ENCODE measurements at places on chromosomes 1 and 21.

DNA sequence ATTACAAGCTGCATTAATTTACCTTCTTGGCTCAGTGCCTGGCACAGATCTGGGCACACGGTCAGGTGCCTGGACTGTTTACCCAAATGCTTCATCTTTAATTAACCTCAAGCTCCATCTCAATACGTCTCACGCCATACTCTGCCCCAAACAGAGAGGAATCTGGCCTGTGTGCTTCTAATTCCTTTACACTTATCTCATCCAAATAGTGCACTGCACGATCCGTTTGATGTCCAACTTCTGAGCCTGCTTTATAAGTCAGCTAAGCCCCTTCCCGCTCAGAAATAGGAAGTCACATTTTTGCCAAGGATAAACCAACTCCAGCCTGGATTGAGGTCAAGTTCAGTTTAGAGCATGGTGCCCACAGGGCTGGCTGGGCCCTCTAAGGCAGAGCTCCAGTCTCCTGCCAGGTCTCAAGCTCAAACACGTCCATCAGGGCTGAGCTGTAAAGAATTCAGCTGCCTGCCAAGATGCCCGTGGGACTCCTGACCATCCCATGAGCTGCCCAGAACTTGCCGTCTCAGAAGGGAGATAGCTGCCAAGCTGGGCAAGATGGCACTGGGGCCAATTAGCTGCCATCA is 233.5 kb downstream of the TRABD2B start:
- DNase-seq: no peak

GRCh38 chr1:91120936-91121335 is 99.1 kb upstream of the ZNF644 start:
- DNase-seq: no peak

- no peak for DNase-seq
Measured at GRCh38 chr1:161398900-161399256, 31.2 kb upstream of the CFAP126 start.

- no peak for DNase-seq
Measured at GRCh38 chr1:92795166-92795565, 10.3 kb upstream of the EVI5 start.

DNA sequence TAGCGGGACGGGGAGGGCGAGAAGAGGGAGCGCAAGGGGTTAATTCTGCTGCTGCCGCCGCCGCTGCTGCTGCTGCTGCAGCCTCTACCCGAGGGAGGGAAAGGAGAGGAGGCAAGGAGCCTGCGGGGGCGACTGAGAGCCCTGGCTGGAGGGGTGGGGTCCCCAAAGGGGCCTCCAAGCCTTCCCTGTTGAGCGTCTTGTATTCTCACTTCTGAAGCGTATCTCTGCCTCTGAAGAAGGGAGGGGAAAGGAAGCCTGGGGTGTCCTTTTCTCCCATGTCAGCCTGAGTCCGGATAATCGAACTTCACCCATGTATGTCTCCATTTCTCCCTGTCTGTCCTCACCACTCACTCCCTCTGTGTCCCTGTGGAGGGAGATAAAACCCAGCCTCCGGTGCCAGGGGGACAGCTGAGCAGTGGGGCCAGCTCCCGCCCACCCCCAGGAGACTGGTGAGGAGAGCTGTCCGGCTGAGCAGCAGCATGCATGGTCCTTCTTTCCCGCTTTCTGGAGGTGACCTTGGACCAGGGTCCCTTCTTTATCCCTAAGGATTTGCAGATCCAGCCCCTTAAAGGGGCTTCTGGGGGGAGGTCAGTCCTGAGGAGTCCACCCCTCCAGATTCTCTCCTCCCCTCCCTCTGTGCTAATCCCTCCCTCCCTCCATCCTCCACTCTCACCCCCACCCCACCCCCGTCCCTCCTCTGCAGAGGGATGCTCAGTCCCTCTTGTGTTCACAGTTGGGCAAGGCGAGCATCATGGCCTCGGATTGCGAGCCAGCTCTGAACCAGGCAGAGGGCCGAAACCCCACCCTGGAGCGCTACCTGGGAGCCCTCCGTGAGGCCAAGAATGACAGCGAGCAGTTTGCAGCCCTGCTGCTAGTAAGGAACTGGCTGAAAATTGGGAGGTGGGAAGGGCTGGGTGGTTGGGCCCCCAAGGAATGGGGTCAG is 1.0 kb downstream of the NCDN start:
- no peak for DNase-seq

DNA sequence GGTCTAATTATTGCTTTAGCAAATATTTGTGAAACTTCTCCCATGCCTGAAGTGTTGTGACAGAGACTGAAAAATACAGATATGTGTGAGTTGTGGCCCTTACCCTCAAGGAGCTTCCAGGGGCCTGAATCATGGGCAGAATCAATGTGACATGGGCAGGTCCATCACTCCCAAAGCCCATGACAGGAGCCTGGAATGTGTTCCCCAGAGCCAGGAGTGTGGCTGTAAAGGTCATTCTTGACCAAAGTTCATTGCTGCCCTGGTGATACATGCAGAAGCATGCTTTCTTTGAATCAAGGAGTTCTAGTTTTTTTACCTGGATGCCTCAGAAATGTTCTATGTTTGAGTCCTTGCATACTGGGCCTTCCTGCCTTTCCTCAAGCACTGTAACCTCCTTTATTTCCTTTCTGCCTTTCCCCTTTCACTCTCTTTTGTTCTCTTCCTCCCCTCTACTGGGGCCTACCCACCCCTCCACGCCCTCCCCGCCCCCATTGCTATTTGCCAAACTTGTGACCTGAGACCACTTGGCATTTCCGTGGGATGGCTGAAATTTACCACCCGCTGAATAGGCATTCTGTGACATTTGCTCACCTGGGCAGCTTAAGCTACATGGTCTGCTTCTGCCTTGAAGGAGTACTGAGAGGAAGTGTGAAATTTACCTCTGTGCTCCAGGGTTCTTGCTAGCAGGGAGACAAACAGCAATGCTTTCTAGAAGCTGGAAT is 19.7 kb downstream of the PBX1 start:
- no peak for DNase-seq

GRCh38 chr21:14773777-14774345 is 227.7 kb upstream of the SAMSN1 start:
- no peak for DNase-seq

DNA sequence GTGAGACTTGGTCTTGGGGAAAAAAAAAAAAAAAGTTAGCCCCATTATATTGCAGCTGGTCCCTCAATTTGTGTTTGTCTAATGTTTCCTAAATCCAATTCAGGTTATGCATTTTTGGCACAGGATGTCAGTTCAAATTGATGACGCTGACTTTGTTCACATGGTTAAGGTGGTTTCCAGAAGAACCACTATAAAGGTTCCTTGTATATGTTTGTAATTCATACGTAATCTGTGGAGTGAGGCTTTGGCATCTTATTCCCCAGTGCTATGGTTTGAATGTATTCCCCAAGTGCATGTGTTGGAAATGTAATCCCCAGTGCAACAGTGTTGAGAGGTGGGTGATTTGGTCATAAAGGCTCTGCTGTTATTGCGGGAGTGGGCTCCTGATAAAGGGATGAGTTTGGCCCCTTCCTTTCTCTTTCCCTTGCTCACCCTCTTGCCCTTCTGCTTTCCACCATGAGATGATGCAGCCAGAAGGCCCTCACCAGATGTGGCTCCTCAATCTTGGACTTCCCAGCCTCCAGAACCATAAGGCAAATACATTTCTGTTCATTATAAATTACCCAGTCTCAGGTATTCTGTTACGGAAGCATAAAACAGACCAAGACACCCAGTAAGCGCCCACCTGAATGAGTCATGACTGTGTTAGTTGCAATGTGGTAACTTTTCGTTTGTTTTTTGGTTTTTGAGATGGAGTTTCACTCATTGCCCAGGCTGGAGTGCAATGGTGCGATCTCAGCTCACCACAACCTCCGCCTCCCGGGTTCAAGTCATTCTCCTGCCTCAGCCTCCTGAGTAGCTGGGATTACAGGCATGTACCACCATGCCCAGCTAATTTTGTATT is 19.5 kb upstream of the HLCS start:
- no peak for DNase-seq

GRCh38 chr1:63601463-63601862 is 8.3 kb downstream of the PGM1 start:
- no peak for DNase-seq

GRCh38 chr1:196433000-196433399 is 175.2 kb downstream of the KCNT2 start:
- DNase-seq: no peak

DNA sequence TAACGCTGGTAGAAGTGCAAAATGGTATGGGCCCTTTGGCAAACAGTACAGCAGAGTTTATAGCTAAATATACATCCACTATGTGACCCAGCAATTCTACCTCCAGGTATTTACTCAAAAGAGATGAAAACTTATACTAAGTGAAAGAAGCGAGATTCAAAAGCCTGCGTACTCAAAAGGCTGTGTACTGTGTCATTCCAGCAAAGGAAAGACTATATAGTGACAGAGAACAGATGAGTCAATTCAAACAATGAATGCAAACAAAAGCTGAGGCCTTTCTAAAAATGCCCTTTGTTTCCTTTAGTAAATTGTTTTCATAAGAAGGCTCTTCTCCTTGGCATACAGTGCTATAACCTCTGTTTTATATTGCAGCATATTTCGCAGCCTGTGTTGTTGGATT is 268.8 kb upstream of the CSF3R start:
- no peak for DNase-seq

DNA sequence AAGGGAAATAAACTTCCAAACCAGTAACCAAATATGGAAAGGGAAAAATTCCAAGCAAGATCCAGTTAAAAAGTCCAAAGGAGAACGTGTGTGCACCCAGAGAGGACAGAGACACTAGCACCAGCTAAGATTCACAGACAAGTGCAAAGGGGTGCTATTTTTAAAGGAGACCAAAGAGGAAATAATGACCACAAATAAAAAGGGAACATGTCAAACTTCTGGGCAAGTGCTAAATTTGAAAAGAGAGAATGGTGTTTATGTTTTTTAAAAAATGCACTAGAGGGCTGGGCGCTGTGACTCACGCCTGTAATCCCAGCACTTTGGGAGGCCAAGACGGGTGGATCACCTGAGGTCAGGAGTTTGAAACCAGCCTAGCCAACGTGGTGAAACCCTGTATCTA is 8.6 kb downstream of the JAM2 start:
- DNase-seq: no peak

DNA sequence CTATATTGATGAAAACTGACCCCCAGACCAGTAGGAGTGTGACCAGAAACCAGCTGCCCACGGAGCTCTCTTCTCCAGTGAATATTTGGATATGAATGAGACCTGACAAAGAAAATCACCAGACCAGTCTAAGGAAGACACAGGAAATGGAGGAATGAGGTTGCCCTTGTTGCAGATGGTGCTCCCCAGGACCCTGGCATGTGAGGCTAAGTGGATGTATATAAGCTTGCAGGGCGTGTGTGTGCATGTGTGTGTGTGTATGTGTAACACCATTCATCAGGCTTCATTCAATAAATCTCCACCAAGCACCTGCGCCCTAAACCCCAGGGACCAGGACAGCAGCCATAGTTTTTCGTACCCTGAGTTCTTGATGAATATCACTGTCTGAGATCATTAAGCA is 14.4 kb downstream of the PHLDA3 start:
- DNase-seq: peak; percentile 50

- DNase-seq: no peak
Measured at GRCh38 chr1:175802407-175803123, 59.2 kb upstream of the TNR start.

- DNase-seq: no peak
Measured at GRCh38 chr1:67659229-67659628, 25.8 kb upstream of the GADD45A start.

DNA sequence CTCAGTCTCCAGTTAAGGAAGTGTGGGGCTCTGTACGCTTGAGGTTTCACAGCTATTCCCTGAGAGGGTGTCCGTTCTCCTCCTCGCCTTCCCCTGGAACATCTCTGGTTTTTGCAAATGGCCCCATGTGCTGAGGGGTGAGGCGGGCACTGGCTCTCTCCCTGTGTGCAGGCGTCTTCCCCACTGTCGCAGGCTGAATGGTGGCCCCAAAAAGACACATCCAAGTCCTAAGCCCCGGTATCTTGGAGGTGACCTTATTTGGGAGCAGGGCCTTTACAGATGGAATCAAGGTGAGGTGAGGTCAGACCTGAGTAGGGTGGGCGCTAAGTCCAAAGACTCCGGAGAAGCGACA is 98.0 kb upstream of the TMPRSS2 start:
- no peak for DNase-seq

DNA sequence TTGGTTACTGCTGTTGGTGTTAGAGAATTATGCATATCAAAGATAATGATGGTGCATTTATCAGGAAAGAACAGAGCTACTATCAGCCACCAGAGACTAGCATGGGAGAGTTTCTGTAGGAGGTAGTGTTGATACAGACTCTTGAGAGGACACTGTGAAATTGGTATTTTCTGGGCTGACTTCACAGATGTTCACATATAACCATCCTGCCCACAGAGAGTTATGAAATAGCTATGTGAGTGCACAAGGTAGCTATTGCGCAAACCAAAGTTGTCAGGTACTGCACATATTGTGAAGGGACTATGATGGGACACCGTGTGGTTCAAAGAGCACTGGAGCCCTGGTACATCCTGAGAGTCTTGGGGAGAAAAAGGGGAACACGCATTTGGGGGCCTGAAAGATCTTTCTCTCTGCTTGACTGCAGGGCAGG is 1.4 kb upstream of the TLCD4 start:
- DNase-seq: no peak

GRCh38 chr1:226108935-226109828 is 46.7 kb downstream of the H3-3A start:
- no peak for DNase-seq

- DNase-seq: no peak
Measured at GRCh38 chr1:245546875-245547274, 392.1 kb downstream of the KIF26B start.

- no peak for DNase-seq
Measured at GRCh38 chr1:67677930-67678329, 7.1 kb upstream of the GADD45A start.

- DNase-seq: no peak
Measured at GRCh38 chr1:116544588-116545358, 26.1 kb downstream of the CD58 start.

GRCh38 chr1:85626818-85627217 is 46.3 kb downstream of the CCN1 start:
- no peak for DNase-seq

DNA sequence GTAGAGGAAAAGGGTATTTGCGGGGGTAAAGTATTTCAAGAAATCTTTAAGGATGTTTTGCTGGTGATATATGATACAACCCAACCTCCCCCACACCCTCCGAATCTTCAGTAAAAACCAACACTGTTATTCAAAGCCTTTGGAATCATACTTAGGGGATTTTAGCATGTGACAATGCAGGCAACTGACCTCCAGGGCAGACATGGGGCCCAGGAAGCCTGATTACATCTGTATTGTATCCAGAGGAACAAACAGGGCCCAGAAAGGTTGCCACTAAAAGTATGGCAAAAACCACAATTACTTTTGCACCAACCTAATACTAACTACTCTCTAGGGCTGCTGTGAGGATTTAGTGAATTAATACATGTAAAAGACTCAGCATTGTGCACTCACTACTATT is 43.9 kb upstream of the CNN3 start:
- no peak for DNase-seq

DNA sequence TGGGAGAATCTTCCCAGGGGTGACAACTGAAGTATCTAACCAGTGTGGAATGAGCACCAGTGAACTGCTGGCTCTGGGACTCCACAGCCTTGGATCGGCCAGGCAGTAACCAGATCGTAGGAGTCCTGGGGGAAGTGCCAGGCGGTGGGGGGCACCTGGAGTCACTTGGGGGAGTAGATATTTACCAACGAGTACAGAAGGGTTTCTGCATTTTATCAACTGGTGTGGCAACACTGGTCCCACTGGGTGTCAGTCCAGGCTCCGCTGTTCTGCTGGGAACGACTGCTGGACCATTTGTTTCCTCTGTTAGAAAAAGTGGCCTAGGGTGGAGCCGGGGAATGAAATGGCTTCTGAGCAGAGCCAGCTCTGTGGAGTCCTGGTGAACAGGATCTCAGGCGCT is 14.4 kb downstream of the HEYL start:
- DNase-seq: no peak
